AG08396 (cell line): ENCODE measurements at places on chromosomes 4 and X.
A peak's percentile ranks its signal among the peaks of the same experiment; 100 is the strongest.

DNA sequence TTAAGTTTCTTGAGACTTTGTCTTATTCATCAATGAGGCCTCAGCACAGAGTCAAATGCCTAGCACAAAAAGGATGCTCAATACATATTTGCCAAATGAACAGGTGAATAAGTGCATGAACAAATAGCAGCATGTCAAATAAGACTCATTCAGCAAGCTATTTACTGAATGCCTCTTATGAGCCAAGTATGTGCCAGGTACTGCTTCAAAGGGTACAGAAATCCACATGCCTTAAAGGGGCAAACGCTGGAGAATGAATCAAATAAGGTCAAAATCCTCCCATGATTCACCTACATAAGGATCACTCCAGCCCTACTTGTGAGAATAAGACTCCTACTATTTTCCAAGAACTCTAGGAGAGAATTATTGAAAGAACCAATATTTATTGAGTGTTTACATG, 260.2 kb upstream of the CPEB2 start:
- DNase-seq, result no peak

GRCh38 chr4:75708218-75708691, 16.1 kb upstream of the USO1 start:
- DNase-seq, result no peak

GRCh38 chr4:120841580-120841979, 80.9 kb downstream of the PRDM5 start:
- DNase-seq, result no peak

- no peak for DNase-seq
Observed at GRCh38 chr4:139692309-139693012, 26.8 kb downstream of the MGST2 start.

GRCh38 chrX:18956303-18957032, 27.4 kb downstream of the PHKA2 start:
- no peak for DNase-seq

- DNase-seq, result no peak
Observed at GRCh38 chr4:76581077-76581962, 146.3 kb downstream of the SHROOM3 start.

GRCh38 chr4:90495936-90496335, 368.7 kb downstream of the CCSER1 start:
- no peak for DNase-seq

DNA sequence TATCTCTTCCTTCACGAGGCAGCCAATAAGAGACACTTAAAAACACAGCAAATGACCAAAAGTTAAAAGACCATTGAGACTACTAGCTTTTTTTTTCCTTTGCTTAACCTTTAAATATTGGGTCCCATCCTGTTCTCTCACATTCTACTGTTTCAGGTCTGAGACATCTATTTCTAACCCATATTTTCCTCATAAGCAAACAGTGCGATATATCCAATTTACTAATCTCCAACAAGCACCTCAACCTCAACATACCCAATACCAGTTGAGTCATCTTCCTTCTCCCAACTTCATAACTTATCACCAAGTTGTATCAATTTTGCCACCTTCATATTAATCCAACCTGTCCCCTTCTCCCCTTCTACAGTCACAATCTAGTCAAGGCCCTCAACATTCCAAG, 7.0 kb downstream of the AWAT1 start:
- DNase-seq, result no peak

DNA sequence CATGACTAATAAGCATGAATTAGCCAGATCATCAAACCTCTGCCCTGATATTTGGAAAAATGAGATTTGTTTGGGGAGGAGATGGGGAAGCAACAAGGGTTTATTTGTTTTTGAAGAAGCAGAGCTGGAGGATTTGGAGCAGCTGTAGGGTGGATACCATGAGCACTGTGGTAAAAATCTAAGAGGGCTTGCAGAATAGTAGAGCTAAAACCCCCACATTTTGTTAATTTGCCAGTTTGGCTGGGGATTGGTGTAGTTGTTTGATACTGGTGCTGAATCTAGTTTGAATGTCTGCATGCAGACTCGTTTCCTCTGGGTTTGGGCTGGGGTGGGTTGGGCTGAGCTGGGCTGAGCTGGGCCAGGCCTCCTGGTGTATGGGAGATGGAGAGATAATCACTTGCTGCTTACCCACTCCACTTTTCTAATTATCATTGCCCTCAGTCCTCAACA, 43.7 kb downstream of the SMAD1 start:
- peak; percentile 6 for DNase-seq
